Fibroblast of pulmonary artery (primary cell): ENCODE measurements at places on chromosomes 13 and 19.
A peak's percentile ranks its signal among the peaks of the same experiment; 100 is the strongest.

DNA sequence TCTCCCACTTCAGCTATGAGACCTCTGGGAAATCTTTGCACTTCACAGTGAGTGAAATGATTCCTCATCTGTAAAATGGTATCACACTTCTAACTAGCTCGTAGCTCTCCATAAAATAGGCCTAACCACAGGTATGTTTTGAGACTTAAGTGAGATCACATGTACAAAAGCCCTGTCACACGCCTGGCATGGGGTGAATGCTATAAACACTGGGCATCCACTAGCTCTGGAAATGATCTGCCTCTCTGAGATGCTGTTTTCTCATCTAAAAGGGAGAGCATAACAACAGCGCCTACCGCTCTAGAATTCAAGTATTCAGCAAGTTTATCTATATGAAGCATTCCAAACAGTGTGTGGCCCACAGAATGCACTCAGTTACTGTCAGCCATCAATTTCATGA, 2.2 kb downstream of the AKT2 start:
- DNase-seq: no peak

- no peak for DNase-seq
These were observed 12.3 kb downstream of the LATS2 start for GRCh38 chr13:21048901-21049698.

DNA sequence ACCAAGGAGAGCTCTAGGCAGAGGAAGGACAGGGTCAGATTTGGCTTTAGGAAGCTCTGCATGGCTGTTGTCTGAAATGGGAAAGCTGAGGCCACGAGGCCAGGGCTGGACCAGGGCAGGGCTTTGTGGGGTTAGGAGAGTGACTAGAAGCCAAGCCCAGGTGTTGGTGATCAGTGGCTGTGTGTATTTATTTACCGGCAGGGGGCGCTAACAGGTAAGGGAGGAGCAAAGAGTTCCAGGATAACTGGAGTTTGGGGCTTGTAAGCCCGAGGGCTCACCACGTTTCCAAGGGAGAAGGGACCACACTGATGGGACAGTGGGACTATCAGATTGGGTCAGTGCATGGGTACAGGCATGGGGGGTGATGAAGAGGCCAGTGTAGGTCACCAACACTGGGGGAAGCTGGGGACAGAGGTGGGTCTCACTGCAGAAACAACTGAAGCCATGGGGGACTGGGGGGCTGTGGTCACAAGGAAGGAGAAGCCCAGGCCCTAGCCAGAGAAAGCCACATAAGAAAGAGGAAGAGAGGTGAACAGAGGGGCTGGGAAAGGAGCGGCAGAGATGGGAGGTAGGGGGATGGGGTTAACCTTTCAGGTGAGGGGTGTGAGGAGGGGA, 3.9 kb downstream of the TMEM147 start:
- peak; percentile 73 for DNase-seq

- DNase-seq: no peak
These were observed 633.9 kb upstream of the MIR17HG start for GRCh38 chr13:90713441-90714133.

- peak; percentile 58 for DNase-seq
These were observed 749 bp downstream of the GDF15 start for GRCh38 chr19:18386543-18387271.

DNA sequence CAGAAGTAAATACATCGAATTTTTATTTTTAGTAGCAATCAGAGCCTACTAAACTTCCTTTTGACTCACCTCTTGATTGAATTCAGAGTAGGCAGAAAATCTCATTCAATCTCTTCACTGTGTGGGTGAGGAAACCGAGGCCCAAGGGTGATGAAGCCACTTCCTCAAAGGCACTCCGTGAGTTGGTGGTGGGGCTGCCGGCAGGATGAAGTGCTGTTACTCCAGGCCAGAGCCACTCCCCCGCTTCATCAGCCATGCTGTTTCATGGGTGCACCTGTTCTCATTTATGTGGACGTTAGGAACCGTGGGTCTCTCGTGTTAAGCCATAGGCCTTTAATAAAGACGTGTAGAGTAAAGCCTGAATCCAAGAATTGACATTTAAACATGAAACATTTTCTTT, 13.2 kb downstream of the ING1 start:
- no peak for DNase-seq

DNA sequence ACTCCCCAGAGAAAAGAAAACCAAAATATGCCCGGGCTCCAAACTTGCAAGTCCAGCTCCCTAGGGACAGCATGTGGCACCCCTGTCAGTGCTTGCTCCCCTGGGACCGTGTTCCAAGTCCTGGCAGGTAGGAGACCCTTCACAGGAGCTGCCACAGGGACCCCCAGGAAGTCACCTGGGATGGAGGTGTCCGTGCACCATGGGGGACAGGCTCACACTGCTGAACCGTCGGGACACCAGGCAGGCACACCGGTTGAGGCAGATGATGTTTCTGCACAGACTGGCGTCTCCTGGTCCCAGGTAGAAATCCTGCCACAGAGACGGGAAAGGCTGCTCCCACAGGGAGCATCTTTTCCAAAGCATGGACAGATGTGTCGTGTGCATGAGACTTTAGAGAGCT, 11.7 kb upstream of the PROZ start:
- no peak for DNase-seq

- peak; percentile 96 for DNase-seq
These were observed 181.9 kb downstream of the PCDH9 start for GRCh38 chr13:67048084-67048820.

- DNase-seq: no peak
These were observed 202.4 kb downstream of the LMO7 start for GRCh38 chr13:75838366-75839005.

DNA sequence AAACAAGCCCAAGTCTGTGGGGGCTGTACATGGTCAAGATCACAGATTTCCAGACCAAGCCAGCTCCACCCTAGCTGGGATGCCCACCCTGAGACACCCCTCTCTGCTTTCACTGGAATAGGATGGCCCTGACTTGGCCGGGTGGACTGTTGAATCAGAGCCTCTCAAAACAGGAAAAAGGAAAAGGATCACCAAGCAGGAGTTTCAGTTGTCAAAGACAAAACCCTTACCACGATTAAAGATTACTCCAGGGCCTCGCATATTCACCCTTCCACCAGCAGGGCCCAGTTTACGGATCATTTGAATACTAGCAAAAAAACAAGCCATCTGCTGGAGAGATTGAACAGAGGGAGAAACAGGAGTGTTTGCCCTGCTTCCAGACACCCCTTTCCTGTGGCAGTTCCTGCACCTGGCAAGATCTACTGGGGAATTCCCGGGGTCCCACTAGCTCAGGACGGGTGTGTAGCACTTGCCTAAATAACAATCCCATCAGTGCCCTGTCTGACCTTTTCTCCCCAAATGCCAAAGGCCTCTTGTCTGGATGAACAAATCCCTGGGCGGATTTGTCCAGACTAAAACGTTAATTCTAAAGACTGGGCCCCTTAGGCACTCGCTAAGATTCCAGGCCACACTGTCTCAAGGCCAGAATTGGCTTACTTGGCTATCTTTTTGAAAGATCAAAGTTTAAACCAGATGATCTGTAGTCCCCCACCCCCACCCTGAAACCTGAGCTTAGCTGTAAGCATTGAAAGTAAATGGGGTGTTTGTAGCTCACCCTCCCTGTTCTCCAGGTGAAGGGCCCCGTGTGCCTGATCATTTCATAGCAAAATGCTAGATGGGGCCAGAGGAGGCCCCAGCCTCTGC, 38.4 kb downstream of the ACTN4 start:
- peak; percentile 85 for DNase-seq

DNA sequence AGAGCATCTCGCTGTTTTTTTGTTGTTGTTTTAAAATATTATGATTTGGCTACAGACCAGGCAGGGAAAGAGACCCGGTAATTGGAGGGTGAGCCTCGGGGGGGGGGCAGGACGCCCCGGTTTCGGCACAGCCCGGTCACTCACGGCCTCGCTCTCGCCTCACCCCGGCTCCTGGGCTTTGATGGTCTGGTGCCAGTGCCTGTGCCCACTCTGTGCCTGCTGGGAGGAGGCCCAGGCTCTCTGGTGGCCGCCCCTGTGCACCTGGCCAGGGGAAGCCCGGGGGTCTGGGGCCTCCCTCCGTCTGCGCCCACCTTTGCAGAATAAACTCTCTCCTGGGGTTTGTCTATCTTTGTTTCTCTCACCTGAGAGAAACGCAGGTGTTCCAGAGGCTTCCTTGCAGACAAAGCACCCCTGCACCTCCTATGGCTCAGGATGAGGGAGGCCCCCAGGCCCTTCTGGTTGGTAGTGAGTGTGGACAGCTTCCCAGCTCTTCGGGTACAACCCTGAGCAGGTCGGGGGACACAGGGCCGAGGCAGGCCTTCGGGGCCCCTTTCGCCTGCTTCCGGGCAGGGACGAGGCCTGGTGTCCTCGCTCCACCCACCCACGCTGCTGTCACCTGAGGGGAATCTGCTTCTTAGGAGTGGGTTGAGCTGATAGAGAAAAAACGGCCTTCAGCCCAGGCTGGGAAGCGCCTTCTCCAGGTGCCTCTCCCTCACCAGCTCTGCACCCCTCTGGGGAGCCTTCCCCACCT, 183.3 kb downstream of the KDM4B start:
- no peak for DNase-seq

DNA sequence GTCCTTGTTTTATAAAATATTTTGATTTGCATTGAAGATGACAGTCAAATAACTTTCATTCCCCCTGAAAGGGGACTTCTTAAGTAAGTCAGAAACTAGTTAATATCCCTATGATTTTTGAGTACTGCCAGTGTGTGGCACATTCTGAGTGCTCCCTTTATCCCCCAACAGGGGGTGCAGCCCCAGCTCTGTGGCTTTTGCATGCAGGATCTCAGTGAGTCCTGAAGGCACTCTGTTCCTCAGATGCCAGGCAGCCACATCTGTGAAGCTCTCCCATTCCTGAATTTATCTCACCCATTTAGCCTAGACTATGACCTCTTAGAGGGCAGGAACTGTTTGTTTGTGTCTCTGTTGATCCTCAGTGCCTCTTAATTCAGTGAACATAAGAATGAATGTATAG, 123.1 kb downstream of the CDK8 start:
- DNase-seq: peak; percentile 20

- no peak for DNase-seq
These were observed 268.3 kb downstream of the RFC3 start for GRCh38 chr13:34086281-34086680.

- DNase-seq: no peak
These were observed 235.5 kb downstream of the PCDH9 start for GRCh38 chr13:66994517-66995202.

- no peak for DNase-seq
These were observed 27.5 kb upstream of the SIGLEC11 start for GRCh38 chr19:49988433-49988832.

DNA sequence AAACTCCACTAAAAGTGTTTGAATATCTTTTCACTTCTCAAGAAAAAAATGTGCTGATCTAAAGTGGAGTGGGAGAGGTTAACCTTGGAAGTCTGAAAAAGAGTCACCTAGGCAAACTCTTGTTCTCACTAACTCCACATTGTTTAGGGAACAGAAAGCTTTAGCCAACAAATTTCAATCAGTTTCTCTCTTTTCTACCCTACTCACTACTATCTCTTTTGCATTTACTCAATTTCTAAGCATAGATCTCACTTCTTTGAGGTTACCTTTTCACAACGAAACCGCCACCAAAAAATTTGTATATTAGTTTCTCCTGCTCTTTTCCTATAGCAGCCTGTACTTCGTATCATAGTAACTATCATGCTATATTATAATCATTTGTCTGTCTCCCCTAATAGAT, 6.3 kb downstream of the NHLRC3 start:
- DNase-seq: no peak

- DNase-seq: no peak
These were observed 12.3 kb upstream of the ZBTB32 start for GRCh38 chr19:35692010-35692409.

DNA sequence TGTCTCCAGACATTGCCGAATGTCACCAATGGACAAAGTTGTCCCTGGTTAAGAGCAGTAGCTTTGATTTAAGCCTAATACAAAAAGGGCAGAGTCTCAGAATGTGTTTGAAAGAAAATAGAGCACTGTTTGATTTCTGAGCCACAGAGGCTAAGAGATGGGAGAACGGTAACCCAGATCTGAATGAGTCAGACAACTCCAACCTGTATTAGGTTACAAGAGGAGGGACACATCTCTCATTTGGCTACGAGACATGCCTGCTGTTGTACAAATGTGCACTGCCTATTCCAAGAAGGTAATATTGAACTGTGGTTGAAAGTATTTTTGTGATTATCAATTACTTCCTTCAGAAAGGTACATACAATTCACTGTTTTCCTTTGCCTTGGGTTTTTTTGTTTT, 4.9 kb upstream of the HSPH1 start:
- DNase-seq: no peak

GRCh38 chr13:26561651-26562511, 4.4 kb downstream of the WASF3 start:
- DNase-seq: peak; percentile 68

- peak; percentile 17 for DNase-seq
These were observed 14.6 kb downstream of the RAB3D start for GRCh38 chr19:11324748-11325389.

- peak; percentile 57 for DNase-seq
These were observed 813 bp upstream of the DMPK start for GRCh38 chr19:45782820-45783785.

GRCh38 chr19:6713773-6714692, 6.4 kb downstream of the C3 start:
- no peak for DNase-seq

- DNase-seq: no peak
These were observed 12.9 kb downstream of the NACC1 start for GRCh38 chr19:13130886-13131490.

- DNase-seq: peak; percentile 43
These were observed 6.2 kb upstream of the SPART start for GRCh38 chr13:36352350-36352749.

GRCh38 chr19:16470911-16471811, 609 bp downstream of the EPS15L1 start:
- peak; percentile 49 for DNase-seq

GRCh38 chr19:33767898-33768413, 28.7 kb upstream of the KCTD15 start:
- peak; percentile 30 for DNase-seq

DNA sequence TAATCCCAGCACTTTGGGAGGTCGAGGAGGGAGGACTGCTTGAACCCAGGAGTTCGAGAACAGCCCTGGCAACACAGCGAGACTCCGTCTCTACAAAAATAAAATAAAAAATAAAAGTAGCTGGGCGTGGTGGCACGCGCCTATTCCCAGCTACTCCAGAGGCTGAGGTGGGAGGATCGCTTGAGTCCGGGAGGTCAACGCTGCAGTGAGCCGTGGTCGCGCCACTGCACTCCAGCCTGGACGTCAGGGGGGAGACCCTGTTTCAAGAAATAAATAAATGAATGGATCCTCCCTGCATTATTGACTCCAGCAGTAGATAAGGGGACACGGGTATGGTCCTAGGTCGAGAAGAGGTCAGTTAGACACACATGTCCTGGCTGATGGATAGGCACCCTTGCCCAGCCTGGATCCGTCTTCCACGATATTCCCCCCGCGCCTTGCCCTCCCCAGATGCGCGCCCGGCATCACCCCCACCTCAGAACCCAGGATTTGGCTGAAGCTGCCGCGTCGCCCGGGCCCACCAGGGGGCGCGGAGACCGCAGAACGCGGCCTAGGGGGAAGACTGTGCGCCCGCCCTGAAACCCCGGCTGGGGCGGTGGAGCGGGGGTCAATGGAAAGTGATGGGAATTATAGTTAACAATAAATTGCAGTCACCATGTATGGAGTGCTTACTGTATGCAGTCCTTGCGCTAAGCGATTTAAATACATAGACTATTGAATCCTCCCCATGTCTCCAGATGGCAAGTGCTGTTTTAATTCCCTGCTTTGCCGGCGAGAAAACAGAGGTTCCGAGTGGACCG, 2.1 kb upstream of the HOOK2 start:
- DNase-seq: peak; percentile 80
